ENCODE measurements at places on chromosomes 1 and 21.

DNA sequence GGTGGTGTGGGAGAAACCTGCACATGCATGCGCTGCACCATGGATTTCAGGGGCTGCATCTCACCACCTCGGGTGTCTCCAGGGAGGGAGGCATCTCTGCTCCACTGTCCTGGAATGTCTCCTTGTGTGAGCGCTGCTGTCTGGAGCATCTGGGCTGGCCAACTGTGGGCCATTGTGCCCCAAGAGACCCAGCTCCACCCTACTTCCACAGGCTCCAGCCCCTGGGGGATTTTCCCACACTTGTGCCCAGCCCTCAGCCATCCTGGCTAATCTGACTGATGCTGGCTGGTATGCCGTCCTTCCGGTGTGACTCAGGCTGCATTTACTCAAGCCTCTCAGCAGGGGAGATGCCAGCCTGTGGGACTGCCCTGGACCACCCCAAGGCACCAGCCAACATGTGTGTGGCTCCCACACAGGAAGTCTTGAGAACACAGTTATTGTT lies 62.0 kb downstream of the TRIM11 start:
- no peak for DNase-seq

DNA sequence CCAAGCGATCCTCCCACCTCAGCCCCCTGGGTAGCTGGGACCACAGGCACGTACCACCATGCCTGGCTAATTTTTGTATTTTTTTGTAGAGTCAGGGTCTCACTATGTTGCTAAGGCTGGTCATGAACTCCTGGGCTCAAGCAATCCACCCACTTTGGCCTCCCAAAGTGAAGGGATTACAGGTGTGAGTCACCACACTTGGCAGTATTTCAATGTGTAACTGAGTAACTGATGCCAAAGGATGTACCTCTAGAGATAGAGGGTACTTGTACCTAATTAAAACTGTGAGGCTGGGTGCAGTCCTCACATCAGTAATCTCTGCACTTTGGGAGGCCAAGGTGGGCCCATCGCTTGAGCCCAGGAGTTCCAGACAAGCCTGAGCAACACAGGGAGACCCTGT lies 258.7 kb upstream of the DMRTA2 start:
- DNase-seq: no peak

DNA sequence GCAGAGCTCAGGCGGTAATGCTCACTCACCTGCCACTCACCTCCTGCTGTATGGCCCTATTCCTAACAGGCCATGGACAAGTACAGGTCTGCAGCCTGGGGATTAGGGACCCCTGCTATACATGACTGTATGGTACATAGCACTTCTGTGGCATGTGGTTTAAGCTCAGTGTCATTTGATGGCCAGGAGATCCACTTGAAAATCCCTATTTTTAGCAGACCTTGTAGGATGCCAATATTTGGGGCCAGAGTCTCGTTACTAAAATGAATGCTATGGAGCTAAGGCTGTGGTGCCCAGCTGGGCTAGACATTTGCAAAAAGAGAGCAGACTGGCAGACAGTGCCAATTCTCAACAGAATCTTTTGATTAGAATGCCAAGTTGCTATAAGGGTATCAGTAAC lies 1.7 kb upstream of the ANGPTL7 start:
- no peak for DNase-seq

DNA sequence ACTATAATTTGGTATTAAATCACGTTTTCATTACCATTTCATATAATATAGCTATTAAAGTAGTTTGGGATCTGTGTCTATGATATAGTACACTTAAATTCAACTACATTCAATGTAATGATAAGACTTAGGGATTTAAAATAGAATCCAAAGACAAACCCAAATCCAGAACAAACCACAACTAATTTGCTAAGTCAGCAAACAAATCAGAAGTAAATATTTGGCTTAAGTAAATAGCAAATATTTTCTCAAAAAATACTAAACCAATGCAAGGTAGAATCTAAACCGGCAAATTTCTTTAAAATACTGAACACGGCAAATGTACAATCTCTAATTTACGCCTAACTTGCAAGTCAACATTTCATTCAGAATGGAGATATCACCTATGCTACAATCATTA lies 16.8 kb downstream of the YY1AP1 start:
- DNase-seq: no peak

- DNase-seq: no peak
Measured at GRCh38 chr1:212600071-212600915, 8.3 kb upstream of the ATF3 start.

DNA sequence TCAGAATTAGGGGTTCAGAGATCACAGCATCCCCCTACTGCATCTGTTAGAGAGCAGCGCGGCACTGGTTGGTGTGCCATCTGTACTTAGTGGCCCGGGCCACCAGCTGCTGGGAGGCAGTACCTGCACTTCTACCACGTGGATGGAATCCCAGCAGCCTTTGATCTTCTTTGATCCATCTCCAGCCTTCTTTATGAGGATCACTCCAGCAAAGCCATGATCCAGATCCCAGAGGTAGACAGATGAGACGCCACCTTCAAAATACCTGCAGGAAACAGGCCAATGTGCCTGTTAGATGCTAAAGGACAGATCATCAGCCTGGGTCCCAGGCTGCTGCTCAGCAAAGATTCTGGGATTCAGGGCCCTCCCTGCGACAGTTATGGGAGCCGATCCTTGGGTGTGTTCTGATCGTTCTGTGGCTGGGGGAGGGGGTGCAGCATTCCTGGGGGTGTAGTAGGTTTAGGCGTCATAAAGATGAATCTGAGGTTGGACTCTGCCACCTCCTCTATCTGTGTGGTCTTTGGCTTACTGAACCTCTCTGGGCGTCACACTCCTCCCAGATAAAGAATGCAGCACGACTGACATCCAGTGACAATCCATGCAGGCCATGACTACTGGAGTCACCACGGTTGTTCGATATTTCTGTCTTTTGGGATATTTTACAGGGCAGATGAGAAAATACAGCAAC lies 45.3 kb downstream of the SLC66A1 start:
- DNase-seq: no peak

GRCh38 chr1:116661633-116662032 lies 5.9 kb downstream of the IGSF3 start:
- DNase-seq: no peak

DNA sequence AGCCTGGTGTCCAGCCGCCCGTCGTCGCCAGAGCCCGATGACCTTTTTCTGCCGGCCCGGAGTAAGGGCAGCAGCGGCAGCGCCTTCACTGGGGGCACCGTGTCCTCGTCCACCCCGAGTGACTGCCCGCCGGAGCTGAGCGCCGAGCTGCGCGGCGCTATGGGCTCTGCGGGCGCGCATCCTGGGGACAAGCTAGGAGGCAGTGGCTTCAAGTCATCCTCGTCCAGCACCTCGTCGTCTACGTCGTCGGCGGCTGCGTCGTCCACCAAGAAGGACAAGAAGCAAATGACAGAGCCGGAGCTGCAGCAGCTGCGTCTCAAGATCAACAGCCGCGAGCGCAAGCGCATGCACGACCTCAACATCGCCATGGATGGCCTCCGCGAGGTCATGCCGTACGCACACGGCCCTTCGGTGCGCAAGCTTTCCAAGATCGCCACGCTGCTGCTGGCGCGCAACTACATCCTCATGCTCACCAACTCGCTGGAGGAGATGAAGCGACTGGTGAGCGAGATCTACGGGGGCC lies 1.2 kb downstream of the OLIG2 start:
- no peak for DNase-seq

GRCh38 chr1:174407665-174408064 lies 40.1 kb upstream of the GPR52 start:
- no peak for DNase-seq

- DNase-seq: no peak
Measured at GRCh38 chr21:39737376-39738000, 7.5 kb upstream of the IGSF5 start.

- DNase-seq: peak; percentile 54
Measured at GRCh38 chr1:36516372-36517010, 33.8 kb upstream of the CSF3R start.

- DNase-seq: no peak
Measured at GRCh38 chr21:33856893-33857527, 58.6 kb downstream of the ATP5PO start.

- DNase-seq: no peak
Measured at GRCh38 chr1:2210084-2210653, 15.6 kb upstream of the FAAP20 start.

- DNase-seq: no peak
Measured at GRCh38 chr21:39686646-39687468, 58.1 kb upstream of the IGSF5 start.

GRCh38 chr1:23007106-23007505 lies 8.5 kb downstream of the TEX46 start:
- DNase-seq: no peak

GRCh38 chr1:104526158-104526795 lies 776.6 kb downstream of the AMY1C start:
- DNase-seq: no peak

GRCh38 chr1:112702067-112702395 lies 4.9 kb downstream of the RHOC start:
- no peak for DNase-seq

DNA sequence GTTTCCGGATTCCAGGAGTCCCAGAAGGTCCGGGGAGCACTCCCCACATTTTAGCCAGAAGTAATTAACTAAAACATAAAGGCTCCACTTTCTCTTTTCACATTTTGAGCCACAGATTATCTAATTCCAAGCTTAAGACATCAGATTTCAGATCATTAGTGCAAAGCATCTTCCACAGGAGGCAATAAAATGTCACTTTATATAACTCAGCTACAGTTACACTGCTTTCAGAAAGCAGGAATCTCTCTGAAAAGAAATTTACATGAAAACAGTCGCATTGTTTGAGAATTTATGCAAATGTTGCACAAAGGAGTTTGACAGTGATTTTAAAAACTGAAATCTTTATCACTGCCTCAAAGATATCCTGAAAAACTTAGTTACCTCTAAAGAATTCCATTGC lies 99.7 kb downstream of the LMO4 start:
- no peak for DNase-seq

- no peak for DNase-seq
Measured at GRCh38 chr1:168977618-168978017, 128.9 kb upstream of the ATP1B1 start.

DNA sequence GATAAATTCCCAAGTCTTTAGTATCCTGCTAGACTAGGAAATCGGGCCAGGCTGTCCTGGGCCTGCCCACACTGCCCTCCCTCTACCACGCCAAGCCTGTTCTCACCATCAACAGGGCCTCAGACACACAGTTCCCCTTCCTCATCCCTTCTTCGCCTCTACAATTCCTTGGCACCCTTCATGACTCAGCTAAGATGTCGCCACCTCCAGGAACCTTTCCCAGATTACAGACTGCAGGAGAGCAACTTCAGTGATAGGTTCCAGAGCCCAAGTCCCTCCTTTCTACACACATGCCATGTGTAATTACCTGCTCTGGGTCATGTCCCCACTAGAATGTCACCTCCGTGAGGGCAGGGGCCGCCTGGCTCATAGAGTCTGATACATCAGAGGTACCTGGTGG lies 3.3 kb downstream of the RIMS3 start:
- DNase-seq: no peak

- DNase-seq: no peak
Measured at GRCh38 chr1:232995189-232995588, 44.8 kb downstream of the NTPCR start.

DNA sequence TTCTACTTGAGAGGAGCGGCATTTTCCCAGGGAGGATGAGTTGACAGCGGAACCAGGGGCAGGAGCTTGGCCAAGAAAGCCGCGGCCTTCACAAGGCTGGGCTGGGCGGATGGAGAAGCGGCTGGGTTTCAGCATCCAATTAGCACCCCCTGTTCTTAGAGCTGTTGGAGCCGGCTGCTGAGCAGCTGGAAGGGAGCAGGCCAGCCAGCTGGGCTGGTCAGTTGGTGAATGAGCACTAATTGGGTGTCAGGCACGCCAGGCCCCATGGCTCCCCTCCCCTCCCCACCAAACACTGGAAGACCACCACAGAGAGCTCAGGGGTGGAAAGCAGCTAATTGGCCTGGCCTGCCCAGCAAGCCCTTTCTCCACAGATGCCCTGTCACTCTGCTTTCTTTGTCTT lies 245.6 kb downstream of the RRAGC start:
- DNase-seq: no peak

DNA sequence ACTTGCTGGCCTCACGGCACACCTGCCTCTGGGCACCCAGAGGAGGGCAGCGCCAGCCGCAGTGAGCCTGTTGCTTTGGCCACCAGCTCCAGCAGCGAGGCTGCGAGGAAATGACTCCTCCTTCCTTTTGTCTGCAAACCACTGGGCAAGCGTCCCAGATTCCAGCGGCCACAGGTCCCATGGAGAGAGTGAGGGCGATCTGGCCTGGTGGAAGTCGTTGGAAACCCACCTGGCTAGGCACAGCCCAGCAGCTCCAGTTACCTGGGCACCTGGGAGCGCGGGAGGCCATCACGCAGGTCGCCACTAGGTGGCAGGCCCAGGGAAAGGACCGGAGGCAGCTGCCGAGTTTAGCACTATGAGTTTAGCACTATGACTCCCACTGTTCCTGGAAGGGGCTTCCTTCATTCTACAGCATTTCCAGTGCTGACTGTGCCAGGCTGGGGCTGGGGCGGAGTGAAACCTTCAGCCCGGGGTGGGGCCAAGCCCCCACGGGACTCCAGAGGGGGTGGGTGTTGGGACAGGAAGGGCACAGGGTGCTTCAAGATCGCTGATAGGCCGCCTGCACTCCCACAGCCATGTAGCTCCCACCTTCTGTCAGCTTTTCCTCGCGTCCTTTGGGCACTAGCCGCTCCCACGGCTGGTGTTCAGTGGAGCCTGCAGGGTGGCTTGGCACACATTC lies 1.1 kb upstream of the ESPN start:
- peak; percentile 45 for DNase-seq

DNA sequence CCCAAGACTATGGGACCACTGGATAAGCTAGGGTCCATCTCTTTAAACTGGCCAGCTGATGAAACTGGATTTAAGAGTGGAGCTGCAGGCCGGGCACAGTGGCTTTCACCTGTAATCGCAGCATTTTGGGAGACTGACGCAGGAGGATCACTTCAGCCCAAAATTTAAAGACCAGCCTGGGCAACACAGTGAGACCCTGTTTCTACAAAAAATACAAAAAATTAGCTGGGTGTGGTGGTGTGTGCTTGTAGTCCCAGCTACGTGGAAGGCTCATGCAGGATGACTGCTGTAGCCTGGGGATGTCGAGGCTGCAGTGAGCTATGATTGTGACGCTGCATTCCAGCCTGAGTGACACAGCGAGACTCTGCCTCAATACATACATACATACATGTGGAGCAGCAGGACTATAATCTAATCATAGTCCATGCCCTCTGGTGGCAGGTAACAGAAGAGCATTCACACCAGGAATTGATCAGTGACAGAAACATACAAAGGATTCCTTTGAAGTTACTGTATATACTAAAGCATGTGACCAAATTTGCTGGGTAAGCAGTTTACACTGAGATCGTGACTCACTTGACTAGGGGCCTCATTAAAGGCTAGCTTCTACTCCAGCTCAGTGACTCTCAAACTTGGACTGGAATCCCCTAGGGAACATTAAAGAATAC lies 101.5 kb upstream of the SLFNL1 start:
- peak; percentile 35 for DNase-seq

- DNase-seq: no peak
Measured at GRCh38 chr1:240646571-240647240, 34.8 kb upstream of the GREM2 start.

GRCh38 chr1:88462488-88463261 lies 221.4 kb upstream of the PKN2 start:
- no peak for DNase-seq

Data from KBM-7 (cell line).